Hematopoietic multipotent progenitor cell treated with erythropoietin and hydrocortisone succinate and interleukin-3 and kit ligand, for 4 days (in vitro differentiated cells): ENCODE measurements at places on chromosomes 5 and 9.

GRCh38 chr9:91783411-91783810 lies 166.6 kb downstream of the ROR2 start:
- no peak for DNase-seq

DNA sequence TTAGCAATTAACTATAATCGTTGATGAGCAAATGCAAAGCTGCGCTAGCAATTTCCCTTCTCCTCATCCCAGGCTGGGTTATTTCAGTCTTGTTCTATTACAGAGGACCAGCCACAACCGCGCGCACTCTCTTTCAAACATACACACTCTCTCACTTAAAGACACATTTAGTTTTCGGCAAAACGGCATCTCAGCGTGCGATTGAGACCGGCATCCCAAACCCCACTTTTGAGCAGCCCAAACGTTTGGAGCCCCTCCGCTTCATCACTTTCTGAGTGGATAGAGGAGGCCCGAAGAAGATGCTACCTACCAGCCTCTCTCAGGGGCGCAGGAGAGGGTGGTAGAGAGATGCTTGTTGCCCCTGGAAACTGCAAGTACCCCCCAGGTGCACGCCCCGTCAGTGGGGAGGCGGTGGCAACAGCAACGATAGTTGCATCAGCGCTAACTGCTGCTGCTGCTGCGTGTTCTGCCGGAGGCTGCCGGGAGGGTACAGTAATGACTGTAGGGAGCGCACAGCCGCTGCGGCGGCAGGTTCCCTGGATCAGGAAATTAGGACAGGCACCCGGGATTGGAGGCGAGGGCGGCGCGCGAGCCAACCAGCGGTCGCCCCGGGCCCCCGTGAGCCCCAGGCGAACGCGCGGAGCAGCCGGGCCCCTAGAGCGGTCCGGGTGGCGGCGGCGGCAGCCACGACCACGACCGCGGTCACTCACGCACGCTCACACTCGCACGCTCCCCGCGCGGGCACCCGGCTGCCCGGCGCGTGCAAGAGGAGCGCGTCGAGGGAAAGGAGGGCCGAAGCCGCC lies 467 bp upstream of the VLDLR start:
- DNase-seq = peak; percentile 68

DNA sequence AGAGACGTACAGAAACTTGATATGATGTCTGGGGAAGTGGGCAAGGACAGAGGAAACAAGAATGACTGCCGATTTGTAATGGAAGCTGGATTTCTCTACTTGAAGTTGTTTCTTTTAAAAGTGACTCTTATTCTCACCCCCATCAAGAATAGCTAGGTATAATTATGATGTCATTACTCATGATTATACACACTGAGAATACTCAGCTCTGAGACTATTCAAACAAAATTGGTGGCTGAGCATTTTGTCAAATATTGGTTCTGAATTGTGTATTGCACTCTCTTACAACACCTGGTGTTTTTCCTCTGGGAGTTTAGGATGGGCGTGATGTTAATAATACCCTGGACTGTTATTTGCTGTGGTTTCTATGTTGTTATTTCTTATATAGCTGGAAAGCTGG lies 46.3 kb downstream of the MAST4 start:
- DNase-seq = no peak

- no peak for DNase-seq
Observed at GRCh38 chr5:98187945-98188344, 585.5 kb upstream of the RGMB start.
